ENCODE measurements at places on chromosomes 3 and 15. TPM values are rescaled to one million over a fixed set of nuclear protein-coding genes. Genes with fewer than 3 reads are reported as not detected.

GRCh38 chr3:186845756-186846155 lies 3.2 kb downstream of the ADIPOQ start:
- H3K27ac ChIP-seq, result no peak overlapping the region
- peaks cover 20% of the 10 kb centered on the region for H3K27me3 ChIP-seq
- no peak overlapping the region for H3K4me3 ChIP-seq
- no peak for DNase-seq
- no peaks in the 10 kb centered on the region for H3K36me3 ChIP-seq
- H3K4me1 ChIP-seq, result no peaks in the 10 kb centered on the region

Gene TEX9
- 4.1 TPM for total RNA-seq

Gene SEMA3B
- 1.4 TPM for total RNA-seq

DNA sequence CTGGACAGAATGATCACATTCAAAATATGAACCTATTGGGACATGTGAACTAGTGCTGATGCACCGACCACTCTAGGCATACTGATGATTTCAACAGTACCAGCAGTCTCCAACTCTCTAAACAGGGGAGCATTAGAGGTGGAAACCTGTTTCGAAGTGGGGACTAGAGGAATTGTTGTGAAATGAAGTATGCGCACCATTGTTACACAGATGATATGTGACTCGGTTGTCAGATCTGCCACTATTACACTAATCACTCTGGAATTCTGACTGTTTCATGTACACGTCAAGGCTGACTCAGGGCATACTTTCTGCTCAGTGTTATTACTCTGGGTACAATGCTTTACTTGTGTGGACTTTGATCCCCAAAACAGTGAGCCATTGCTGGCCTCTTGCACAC lies 198.2 kb upstream of the UBE2E2 start:
- H3K36me3 ChIP-seq, result no peaks in the 10 kb centered on the region
- no peak overlapping the region for H3K27ac ChIP-seq
- no peak overlapping the region for H3K4me3 ChIP-seq

Gene PLA2G4E
- total RNA-seq, result not detected

- no peak overlapping the region for H3K4me3 ChIP-seq
- DNase-seq, result no peak
- H3K27ac ChIP-seq, result no peak overlapping the region
- H3K27me3 ChIP-seq, result no peaks in the 10 kb centered on the region
- peaks cover 36% of the 10 kb centered on the region for H3K4me1 ChIP-seq
- H3K36me3 ChIP-seq, result no peaks in the 10 kb centered on the region
These were observed 12.4 kb downstream of the GNAI2 start for GRCh38 chr3:50248387-50248786.

DNA sequence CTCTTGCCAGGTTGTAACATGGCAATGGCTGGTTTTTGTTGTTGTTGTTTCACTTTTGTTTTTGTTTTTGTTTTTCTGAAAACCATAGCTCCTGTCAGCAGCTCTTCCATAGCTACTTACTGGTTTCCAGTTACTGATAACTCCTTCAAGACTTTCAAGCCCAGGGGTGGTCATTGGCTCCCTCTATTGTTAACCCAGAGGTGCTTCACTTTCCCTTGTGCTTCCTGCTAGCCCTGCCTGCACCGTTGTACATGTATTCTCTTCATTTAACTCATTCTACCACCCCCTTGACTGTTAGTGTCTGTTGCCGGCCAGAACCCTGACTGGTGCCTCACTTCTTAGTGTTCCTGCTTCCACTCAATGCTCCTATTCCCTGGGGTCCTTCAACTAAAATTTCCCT lies 4.2 kb upstream of the TRAT1 start:
- H3K4me3 ChIP-seq, result no peak overlapping the region
- no peaks in the 10 kb centered on the region for H3K27me3 ChIP-seq
- no peak for DNase-seq
- no peaks in the 10 kb centered on the region for H3K4me1 ChIP-seq

- DNase-seq, result no peak
- no peaks in the 10 kb centered on the region for H3K36me3 ChIP-seq
- H3K4me3 ChIP-seq, result no peak overlapping the region
These were observed 499.6 kb upstream of the CCDC54 start for GRCh38 chr3:106877627-106878026.

DNA sequence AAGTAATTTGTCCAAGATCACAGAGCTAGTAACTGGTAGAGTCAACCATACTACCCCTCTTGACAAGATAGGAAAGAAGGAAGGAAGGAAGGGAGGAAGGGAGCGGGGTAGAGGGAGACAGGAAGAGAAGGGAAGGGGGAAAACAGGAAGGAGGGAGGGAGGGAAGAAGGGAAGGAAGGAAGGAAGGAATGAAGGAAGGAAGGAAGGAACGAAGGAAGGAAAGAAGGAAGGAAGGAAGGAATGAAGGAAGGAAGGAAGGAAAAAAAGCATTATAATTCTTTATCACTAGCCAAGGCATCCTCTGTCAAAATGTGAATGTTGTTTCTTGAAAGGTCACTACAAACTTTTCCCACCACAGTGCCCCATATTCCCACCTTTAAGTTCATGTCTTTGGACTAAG lies 223.6 kb downstream of the SHQ1 start:
- H3K27me3 ChIP-seq, result no peaks in the 10 kb centered on the region
- no peaks in the 10 kb centered on the region for H3K4me1 ChIP-seq
- DNase-seq, result no peak
- H3K36me3 ChIP-seq, result no peaks in the 10 kb centered on the region
- no peak overlapping the region for H3K27ac ChIP-seq

DNA sequence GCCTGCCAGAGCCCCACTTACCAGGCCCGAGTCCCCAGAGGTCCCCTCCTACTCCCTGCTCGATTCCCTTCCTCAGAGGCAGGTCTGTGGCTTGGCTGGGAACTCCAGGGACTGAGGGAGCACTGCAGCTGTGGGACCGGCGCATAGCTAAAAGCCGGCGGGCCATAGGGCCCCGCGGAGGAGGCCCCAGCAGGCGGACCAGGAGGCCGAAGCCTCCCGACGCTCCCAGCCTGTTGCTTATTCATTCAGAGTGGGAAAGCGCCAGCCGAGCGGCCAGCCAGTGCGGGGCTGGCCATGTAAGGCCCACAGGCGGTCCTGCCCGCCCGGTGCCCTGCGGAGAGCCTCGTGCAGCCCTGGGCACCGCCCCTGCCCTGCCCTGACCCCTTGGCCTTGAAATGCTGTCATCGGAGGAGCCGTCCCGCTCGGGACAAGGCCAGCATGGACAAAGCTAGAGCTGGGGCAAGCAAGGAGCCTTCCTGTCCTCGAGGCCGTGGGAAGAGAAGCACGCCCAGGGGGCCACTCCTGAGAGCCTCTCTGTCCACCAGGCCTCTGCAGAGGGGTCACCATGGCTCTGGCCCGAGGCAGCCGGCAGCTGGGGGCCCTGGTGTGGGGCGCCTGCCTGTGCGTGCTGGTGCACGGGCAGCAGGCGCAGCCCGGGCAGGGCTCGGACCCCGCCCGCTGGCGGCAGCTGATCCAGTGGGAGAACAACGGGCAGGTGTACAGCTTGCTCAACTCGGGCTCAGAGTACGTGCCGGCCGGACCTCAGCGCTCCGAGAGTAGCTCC lies at the start of gene LOXL1:
LOXL1 (plus strand) TSS at position 244 of the 784 bp plus-strand sequence; CDS start at position 566, 322 bp downstream.
- no peaks in the 10 kb centered on the region for H3K36me3 ChIP-seq
- peak within 1 kb of the TSS; percentile 43 for H3K4me3 ChIP-seq
- H3K27ac ChIP-seq, result peak within 1 kb of the TSS; percentile 69
- DNase-seq, result no peak
- H3K4me1 ChIP-seq, result peaks cover 27% of the 10 kb centered on the region

GRCh38 chr3:119297169-119297568 lies 3.0 kb downstream of the ARHGAP31 start:
- no peak for DNase-seq
- H3K27me3 ChIP-seq, result no peaks in the 10 kb centered on the region
- no peaks in the 10 kb centered on the region for H3K36me3 ChIP-seq
- peaks cover 21% of the 10 kb centered on the region for H3K4me1 ChIP-seq
- H3K27ac ChIP-seq, result no peak overlapping the region
- no peak overlapping the region for H3K4me3 ChIP-seq

Gene CNTN3
- not detected for total RNA-seq

- H3K36me3 ChIP-seq, result no peaks in the 10 kb centered on the region
- no peaks in the 10 kb centered on the region for H3K27me3 ChIP-seq
- H3K4me1 ChIP-seq, result no peaks in the 10 kb centered on the region
- H3K27ac ChIP-seq, result no peak overlapping the region
- H3K4me3 ChIP-seq, result no peak overlapping the region
These were observed 41.1 kb upstream of the NANOGP8 start for GRCh38 chr15:35126236-35126635.

DNA sequence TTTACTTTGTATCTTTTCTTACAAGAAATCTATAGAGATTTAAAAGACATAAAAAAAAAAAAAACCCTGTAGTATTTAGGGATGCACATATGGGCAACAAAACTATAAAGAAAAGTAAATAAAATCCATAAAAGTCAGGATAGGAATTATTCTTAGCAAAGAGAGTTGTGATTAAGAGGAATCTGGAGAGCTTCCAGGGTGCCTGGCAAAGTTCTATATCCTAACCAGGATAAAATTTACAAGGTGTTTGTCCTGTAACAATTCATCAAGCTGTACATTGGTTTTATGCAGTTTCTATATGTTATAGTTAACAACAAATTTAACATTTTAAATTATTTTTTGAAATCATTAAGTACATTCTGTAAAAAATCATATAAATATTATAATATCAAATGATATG lies 7.9 kb downstream of the SECISBP2L start:
- H3K36me3 ChIP-seq, result no peaks in the 10 kb centered on the region
- DNase-seq, result no peak
- no peak overlapping the region for H3K4me3 ChIP-seq
- no peak overlapping the region for H3K27ac ChIP-seq

DNA sequence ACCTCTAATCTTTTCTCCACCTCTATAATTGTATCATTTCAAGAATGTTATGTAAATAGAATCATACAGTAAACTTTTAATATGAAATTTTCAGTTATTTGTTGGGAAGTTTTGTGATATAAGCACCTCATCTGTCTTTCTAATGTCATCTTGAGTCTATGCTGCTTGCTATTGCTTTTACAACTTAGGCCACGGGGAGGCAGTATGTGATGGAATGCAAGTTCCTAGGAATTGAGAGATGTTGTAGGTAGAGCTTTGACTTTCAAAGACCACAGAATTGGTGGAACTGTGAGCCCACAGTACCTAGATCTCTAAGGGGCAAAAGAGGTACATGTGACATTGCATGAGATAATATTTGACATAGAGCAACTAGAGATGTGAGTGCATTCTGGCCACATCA lies 328.3 kb downstream of the MFSD1 start:
- no peak overlapping the region for H3K4me3 ChIP-seq
- no peaks in the 10 kb centered on the region for H3K36me3 ChIP-seq
- no peaks in the 10 kb centered on the region for H3K4me1 ChIP-seq
- H3K27me3 ChIP-seq, result no peaks in the 10 kb centered on the region
- peak; percentile 10 for DNase-seq

GRCh38 chr3:142929109-142929508 lies 34.4 kb downstream of the PAQR9 start:
- H3K4me1 ChIP-seq, result no peaks in the 10 kb centered on the region
- H3K36me3 ChIP-seq, result no peaks in the 10 kb centered on the region
- H3K27me3 ChIP-seq, result no peaks in the 10 kb centered on the region
- no peak overlapping the region for H3K27ac ChIP-seq
- DNase-seq, result peak; percentile 35
- H3K4me3 ChIP-seq, result no peak overlapping the region

Gene ZNF385D
- 13.0 TPM for total RNA-seq

- no peaks in the 10 kb centered on the region for H3K27me3 ChIP-seq
- DNase-seq, result no peak
These were observed 218.3 kb upstream of the LYSMD4 start for GRCh38 chr15:99951511-99951910.

Gene ACTC1
- total RNA-seq, result not detected

DNA sequence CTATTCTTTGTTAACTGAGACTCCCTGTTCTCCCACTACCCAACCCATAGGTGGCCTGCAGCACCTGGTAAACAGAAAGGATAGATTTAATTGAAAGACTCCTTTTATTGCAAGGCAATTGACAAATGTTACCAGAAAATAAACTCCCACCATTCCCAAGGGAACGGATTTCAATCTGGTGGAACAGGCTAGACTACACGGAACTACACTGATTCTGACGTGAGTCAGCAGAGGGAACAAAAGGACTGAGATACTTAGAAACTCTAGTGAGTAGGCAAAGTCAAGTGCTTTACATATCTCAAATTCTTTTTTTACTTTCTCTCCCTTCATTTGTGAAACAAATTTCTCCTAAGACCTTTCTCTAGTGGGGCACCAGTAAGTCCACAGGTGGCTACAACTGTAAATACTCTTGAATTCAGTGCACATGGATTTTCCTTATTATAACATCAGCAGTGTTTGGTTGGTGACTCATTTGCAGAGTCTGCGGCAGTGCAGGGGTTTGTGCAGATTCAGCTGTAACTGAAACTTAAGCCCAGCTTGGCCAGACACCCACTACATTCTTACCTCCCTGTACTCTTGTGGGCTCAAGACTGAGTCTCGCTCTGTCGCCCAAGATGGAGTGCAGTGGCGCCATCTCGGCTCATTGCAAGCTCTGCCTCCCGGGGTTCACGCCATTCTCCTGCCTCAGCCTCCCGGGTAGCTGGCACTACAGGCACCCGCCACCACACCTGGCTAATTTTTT lies 34.3 kb upstream of the PLSCR2 start:
- H3K4me3 ChIP-seq, result no peak overlapping the region
- peaks cover 7% of the 10 kb centered on the region for H3K4me1 ChIP-seq
- H3K27me3 ChIP-seq, result no peaks in the 10 kb centered on the region

DNA sequence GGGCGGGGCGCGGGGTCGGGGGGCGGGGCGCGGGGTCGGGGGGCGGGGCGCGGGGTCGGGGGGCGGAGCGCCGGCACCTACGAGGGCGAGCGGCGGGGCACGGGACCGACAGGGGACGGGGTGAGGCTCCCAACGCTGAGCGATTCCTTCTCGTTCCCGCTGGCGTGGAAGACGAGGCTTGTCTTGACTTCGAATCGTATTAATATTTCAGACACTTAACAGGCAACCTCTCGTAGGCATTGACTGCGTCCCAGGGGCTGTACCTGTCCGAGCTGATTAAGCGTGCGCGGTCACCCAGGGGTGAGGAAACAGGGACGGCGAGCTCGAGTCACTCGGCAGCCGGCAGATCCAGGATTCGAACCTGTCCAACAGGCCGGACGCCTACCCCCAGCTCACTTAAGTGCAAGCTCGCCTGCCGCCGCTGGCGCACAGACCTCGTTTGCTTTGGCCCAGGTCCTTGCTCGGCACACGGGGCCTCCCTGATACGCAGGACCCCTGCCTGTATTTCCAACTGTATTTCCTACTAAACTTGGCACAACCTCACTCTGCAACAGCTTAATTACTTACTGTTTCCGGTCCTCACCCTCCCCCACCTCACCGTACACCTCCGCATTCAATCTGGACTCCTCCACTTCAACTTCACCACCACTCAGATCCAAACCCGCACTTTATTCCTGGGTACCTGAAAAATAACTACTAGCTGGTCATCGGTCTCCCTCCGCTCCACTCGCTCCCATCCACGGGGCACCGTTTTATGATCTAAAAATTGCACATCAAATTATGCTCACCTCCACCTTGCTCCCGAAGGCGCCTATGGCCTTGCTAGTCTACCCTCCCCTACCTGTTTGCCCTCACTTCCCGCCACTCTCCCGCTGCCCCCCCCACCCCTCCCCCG lies 722 bp upstream of the ZXDC start:
- no peaks in the 10 kb centered on the region for H3K27me3 ChIP-seq
- peaks cover 22% of the 10 kb centered on the region for H3K4me1 ChIP-seq
- H3K4me3 ChIP-seq, result peak overlapping the region; percentile 90
- H3K27ac ChIP-seq, result peak overlapping the region; percentile 90

- no peak for DNase-seq
- no peaks in the 10 kb centered on the region for H3K4me1 ChIP-seq
- no peaks in the 10 kb centered on the region for H3K27me3 ChIP-seq
- H3K4me3 ChIP-seq, result no peak overlapping the region
- H3K27ac ChIP-seq, result no peak overlapping the region
- H3K36me3 ChIP-seq, result peaks cover 35% of the 10 kb centered on the region
These were observed 48.3 kb downstream of the MAP6D1 start for GRCh38 chr3:183777016-183777618.

- H3K27me3 ChIP-seq, result no peaks in the 10 kb centered on the region
- H3K27ac ChIP-seq, result no peak overlapping the region
- no peaks in the 10 kb centered on the region for H3K36me3 ChIP-seq
- no peak overlapping the region for H3K4me3 ChIP-seq
- H3K4me1 ChIP-seq, result no peaks in the 10 kb centered on the region
- no peak for DNase-seq
These were observed 29.6 kb upstream of the RPS17 start for GRCh38 chr15:82569834-82570233.

All from Panc1 (cell line).